ENCODE measurements at places on chromosomes 7 and 10. TPM values are rescaled to one million over a fixed set of nuclear protein-coding genes. Genes with fewer than 3 reads are reported as not detected.

DNA sequence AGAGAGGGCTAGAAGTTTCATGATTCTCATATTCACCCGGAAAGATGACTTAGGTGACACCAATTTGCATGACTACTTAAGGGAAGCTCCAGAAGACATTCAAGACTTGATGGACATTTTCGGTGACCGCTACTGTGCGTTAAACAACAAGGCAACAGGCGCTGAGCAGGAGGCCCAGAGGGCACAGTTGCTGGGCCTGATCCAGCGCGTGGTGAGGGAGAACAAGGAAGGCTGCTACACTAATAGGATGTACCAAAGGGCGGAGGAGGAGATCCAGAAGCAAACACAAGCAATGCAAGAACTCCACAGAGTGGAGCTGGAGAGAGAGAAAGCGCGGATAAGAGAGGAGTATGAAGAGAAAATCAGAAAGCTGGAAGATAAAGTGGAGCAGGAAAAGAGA is 5.3 kb downstream of the GIMAP4 start:
- no peak for DNase-seq

DNA sequence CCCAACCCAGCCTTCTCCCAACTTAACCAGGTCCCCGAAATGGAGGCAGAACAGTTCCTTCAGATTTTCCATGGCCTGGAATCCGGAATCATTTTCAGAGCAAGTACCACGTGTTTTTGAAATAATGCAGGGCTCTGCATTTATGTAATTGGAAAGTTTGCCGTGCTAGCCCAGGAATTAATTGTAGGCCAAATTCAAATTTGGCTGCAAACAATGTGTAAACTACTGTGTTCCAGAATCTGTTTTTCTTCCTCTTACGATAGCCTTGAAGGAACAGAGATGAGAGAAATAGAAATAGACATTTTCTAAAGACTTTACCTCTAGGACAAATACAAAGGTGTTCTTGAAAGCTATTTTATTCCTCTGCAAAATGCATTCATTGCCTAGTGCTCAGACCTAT is 77.4 kb downstream of the FAM107B start:
- DNase-seq = no peak

Gene DNA2
- total RNA-seq = 4.6 TPM

GRCh38 chr7:67267914-67268313 is 271.3 kb downstream of the TYW1 start:
- DNase-seq = no peak

- no peak for DNase-seq
These were observed 61.8 kb downstream of the ANKRD61 start for GRCh38 chr7:6092953-6093354.

Gene EGFR
- 87.3 TPM for total RNA-seq

DNA sequence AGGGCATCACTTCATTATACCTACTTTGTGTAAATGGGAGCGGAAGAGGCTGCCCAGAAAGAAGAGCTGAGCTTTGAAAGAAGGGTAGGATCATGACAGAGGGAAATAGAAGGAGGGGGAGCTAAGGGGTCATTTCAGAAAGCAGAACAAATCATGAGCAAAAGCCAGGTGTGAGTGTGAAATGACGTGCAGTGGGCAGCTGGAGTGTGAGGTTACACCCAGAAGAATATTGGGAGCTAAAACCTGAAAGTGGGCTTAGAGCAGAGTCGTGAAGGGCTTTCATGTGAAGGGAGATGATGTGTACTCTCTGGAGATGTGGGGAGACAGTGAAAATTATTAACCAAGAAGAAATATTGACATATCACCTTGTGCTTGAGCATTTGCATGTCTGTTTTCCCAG is 245.0 kb upstream of the YAE1 start:
- no peak for DNase-seq

DNA sequence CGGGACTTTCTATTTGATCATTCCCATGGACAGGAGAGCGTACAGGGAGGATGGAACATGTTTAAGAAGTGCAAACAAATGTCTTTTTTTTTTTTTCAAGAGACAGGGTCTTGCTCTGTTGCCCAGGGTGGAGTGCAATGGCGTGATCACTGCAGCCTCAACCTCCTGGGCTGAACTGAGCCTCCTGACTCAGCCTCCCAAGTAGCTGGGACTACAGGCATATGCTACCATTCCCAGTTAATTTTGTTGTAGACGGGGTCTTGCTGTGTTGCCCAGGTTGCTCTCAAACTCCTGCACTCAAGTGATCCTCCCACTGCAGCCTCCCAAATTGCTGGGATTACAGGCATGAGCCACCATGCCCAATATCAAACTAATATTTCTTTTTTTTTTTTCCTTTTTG is 40.5 kb downstream of the SPDYE5 start:
- no peak for DNase-seq

Gene PRSS37
- not detected for total RNA-seq

Gene SRRM3
- total RNA-seq = 1.6 TPM

GRCh38 chr10:79127151-79127961 is 58.6 kb downstream of the ZMIZ1 start:
- peak; percentile 93 for DNase-seq
